Pancreas (tissue), 10 donors: ENCODE measurements at places on chromosomes 7 and 10. TPM values are rescaled to one million over a fixed set of nuclear protein-coding genes. Genes with fewer than 3 reads are reported as not detected.

The BHLHA15 gene
- 316 TPM for total RNA-seq

DNA sequence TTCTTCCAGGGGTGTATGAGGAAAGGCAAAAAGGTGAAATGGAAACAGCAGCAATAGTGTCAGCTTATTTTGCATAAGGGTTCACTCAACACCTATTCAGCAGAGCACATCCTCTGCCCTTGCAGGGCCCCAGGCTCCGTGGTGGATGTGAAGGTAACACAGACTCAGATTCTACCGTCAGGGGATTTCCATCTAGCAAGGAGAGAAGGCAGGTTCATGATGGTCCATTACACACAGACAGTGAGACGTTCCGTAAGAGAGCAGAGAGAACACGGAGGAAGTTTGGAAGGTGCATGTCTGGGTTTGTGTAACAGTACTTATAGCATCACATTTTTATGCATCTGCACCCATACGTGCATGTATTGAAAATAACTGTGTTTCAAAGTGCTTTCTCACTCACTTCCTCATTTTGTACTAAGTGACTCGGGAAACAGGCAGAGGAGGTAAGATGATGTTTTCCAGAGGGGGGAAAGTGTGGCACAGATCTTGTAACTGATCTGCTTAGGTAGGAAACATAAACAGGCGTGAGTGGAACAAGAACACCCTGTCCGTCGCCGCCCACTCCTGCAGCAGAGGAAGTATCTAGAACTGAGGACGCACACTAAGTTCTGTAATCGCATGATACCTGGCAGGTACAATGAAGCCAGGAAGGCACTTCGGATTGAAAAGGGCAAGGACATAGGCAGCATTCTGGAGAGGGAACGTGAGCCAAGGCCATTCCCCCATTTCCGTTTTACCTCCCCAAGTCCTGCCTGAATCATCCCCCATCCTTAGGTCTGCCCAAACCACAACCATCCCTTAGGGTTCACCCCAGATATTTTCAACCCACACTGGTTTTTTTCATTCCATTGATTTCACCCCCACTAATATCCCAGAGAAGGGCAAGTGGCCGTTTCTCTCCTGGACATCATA lies 1.0 kb upstream of the ENO4 start:
- H3K27me3 ChIP-seq = no peaks in the 10 kb centered on the region
- DNase-seq = no peak
- no peaks in the 10 kb centered on the region for H3K4me1 ChIP-seq
- no peak overlapping the region for H3K27ac ChIP-seq

- no peak overlapping the region for H3K4me3 ChIP-seq
- H3K27ac ChIP-seq = no peak overlapping the region
- no peak for DNase-seq
- H3K4me1 ChIP-seq = no peaks in the 10 kb centered on the region
- no peaks in the 10 kb centered on the region for H3K36me3 ChIP-seq
Observed at GRCh38 chr7:106775552-106775936, 89.5 kb upstream of the PIK3CG start.

The INHBA gene
- total RNA-seq = 0.55 TPM

- H3K4me1 ChIP-seq = no peaks in the 10 kb centered on the region
- no peak overlapping the region for H3K4me3 ChIP-seq
- DNase-seq = no peak
Observed at GRCh38 chr7:34438436-34438835, 219.6 kb upstream of the NPSR1 start.

GRCh38 chr10:11830836-11831519 lies 7.8 kb downstream of the PROSER2 start:
- no peaks in the 10 kb centered on the region for H3K36me3 ChIP-seq
- H3K4me1 ChIP-seq = peaks cover 24% of the 10 kb centered on the region
- no peak for DNase-seq
- no peak overlapping the region for H3K4me3 ChIP-seq
- H3K27me3 ChIP-seq = no peaks in the 10 kb centered on the region
- H3K27ac ChIP-seq = peak overlapping the region; percentile 60

The SEMA4G gene
- 15.4 TPM for total RNA-seq

GRCh38 chr7:31307972-31308371 lies 32.6 kb downstream of the NEUROD6 start:
- no peaks in the 10 kb centered on the region for H3K27me3 ChIP-seq
- H3K4me3 ChIP-seq = no peak overlapping the region
- no peaks in the 10 kb centered on the region for H3K36me3 ChIP-seq
- no peak overlapping the region for H3K27ac ChIP-seq
- no peak for DNase-seq
- no peaks in the 10 kb centered on the region for H3K4me1 ChIP-seq

The NME8 gene
- not detected for total RNA-seq

DNA sequence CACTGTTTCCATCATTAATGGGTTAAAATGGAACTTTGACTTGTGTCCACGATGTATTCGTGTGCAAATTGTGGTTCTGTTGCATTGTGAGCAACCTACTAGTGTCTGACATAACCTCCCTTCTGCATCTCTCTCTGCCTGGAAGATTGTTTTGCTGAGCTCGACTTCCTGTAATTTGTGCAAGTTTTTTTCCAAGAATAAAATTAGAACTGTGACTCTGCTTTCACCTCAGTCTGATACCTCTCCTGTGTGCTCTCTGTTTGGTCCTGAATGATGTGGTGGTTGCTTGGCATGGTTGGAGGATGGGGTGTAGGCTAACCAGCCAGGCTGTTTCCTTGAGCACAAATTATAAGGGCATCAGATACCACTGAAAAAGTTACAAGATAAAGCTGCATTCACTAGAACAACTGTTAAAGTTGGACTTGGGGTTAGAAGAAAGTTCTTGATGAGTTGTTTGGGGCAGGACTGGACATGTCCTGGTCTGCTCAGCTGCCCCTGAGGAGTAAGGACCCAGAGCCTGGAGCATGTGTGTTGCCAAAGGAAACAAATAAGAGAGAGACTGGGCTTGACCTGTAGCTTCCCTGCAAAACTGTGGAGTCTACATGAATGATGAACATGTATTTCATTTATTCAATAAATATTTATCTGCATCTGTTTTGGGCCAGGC lies 1.9 kb upstream of the VOPP1 start:
- H3K27ac ChIP-seq = no peak overlapping the region
- H3K4me1 ChIP-seq = no peaks in the 10 kb centered on the region
- no peaks in the 10 kb centered on the region for H3K27me3 ChIP-seq
- H3K4me3 ChIP-seq = no peak overlapping the region

The RET gene
- 4.4 TPM for total RNA-seq
